ENCODE measurements at places on chromosomes 7 and 10.

- no peak for DNase-seq
Observed at GRCh38 chr7:158809596-158809995, 19.7 kb downstream of the ESYT2 start.

GRCh38 chr10:86064931-86065662, 301.5 kb downstream of the GRID1 start:
- no peak for DNase-seq

GRCh38 chr7:100819586-100819985, 7.7 kb downstream of the EPHB4 start:
- DNase-seq = no peak

DNA sequence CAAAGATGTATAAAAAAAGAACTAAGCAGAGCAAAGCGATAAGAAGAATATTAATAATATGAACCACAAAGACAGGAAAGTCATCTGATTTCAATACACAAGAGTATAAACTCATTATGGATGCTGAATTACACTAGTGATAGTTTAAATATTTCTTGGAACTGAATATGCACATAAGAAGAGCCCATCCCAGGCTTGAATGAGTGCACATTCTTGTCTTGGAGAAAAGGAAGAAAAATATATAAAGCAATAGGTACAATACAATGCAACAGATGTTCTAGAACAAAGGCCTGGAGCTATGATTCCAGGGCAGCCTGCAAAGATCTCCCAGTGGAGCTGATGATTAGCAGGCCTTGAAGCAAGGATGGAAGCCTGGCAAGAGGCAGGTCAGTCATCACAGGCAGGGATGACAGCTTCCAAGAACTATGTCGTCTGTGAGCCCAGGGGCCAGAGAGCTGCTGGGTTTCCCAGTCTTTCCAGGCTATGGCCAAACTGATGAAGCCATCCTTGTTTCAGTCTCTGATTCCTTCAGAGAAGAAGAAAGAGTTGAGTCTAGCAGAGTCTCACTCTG, 277.6 kb downstream of the KCNMA1 start:
- no peak for DNase-seq

DNA sequence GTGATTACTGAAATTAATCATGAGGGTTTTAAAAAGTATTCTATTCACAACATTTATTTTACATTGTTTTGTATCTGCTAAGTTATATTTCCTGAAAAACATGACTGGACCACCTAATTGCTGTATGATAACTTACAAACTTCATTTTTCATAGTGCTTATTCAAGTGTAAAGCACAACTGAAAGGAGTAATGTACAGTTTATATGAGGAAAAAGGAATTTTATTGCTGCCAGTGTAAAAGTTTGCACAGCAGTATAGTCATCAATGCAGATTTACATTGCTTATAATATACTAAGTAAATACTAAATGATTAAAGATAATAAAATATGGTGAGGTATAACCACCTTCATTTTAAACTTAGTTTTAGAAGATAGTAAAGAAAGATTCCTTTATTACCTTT, 4.0 kb downstream of the PTEN start:
- no peak for DNase-seq

DNA sequence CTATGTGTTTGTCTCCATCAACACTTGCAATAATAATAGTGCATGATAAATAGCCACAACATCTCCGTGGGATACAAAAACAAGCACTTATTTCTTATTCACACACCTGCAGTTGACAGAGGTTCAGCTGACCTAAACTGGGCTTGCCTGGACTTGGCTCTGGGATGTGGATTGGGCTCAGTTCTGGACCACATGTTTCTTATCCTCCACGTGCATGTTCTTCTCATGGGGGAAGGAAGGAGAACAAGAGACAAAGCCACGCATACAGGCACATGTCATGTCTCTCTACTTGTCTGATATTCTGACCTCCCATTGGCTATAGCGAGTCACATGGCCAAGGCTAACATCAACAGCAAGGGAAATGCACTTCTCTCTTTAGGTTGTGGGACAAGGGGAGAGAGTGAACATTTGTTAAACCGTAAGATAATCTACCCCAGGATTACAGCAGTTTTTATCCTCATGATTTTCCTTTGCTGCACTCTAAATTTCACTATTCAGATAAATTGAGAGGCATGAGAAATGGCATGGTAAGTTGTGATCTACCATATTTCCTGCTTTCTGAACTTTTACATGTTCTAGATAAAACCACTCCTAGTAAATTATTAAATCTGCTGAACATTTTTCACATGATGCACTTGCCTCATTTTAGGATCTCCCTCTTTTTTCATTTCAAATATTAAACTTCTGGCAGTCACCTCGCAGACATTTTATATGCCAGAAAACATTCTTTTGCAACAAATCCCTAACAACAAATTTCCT, 33.7 kb downstream of the CFAP58 start:
- no peak for DNase-seq

GRCh38 chr10:17838080-17838648, 29.0 kb downstream of the MRC1 start:
- no peak for DNase-seq

GRCh38 chr7:81583090-81583489, 186.8 kb downstream of the HGF start:
- DNase-seq = no peak

DNA sequence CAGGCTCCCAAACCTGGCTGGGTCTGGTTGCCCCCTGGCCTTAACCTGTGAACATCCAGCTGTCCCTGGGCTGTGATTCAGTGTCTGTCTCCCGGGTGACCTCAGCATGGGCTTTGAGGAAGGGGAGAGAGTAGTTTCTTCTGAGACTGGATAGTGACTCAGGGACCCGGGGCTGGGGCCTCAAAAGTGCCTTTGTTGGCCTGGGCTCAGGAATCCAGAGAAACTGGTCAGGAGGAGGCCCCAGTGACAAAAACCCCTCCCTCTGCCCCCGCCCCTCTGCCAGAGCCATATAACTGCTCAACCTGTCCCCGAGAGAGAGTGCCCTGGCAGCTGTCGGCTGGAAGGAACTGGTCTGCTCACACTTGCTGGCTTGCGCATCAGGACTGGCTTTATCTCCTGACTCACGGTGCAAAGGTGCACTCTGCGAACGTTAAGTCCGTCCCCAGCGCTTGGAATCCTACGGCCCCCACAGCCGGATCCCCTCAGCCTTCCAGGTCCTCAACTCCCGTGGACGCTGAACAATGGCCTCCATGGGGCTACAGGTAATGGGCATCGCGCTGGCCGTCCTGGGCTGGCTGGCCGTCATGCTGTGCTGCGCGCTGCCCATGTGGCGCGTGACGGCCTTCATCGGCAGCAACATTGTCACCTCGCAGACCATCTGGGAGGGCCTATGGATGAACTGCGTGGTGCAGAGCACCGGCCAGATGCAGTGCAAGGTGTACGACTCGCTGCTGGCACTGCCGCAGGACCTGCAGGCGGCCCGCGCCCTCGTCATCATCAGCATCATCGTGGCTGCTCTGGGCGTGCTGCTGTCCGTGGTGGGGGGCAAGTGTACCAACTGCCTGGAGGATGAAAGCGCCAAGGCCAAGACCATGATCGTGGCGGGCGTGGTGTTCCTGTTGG, at the start of gene CLDN4:
CLDN4 (plus strand) TSS at position 316 of the 903 bp plus-strand sequence; CDS start at position 522, 206 bp downstream.
- no peak for DNase-seq

GRCh38 chr10:102367441-102367840, 28.1 kb upstream of the NFKB2 start:
- DNase-seq = no peak

GRCh38 chr10:35124540-35124939, 2.1 kb upstream of the CREM start:
- no peak for DNase-seq

DNA sequence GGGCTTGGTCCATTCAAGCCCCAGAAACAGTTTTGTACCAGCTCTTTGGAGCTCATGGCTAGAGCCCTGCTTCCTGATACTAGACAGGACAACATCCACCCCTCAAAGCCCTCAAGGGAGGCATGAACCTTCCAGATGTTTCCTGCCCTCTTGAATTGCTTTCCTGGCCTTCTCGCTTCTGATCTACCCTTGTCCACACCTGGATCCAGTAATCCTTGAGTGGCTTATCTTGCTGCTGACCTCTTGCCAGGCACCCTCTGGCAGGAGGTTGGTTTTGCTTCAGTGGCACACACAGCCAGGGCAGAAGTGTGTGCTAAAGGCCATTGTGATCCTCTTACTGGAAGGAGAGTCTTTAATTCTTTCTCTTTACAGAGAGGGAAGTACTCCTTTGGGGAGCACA, 495.8 kb downstream of the PLXNA4 start:
- no peak for DNase-seq

DNA sequence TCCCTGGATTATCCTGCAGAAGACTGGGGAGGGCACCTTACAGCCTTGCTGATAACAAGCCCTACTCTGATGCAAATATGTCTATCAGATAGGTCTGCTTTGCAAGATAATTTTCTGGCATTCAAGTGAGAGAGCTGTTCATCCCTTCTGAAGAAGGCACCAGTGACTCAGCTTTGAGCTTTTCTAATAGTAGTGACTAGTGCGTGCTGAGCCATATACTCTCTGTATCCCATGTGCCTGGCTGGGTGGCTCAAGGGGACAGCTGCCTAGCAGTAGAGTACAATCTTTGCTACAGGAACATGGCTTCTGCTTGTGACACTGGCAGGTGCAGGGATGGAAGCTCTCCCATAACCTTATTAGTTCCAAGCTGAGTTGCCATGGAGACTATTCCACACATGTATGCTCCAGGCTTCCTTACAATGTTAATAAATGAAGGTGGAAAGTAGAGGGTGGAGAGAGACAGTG, 35.0 kb upstream of the ABCB4 start:
- DNase-seq = no peak

GRCh38 chr7:116834815-116835504, 27.4 kb upstream of the CAPZA2 start:
- DNase-seq = no peak

- DNase-seq = no peak
Observed at GRCh38 chr7:47714669-47715607, 133.0 kb upstream of the TNS3 start.

- DNase-seq = no peak
Observed at GRCh38 chr7:101819183-101819582, 1.8 kb downstream of the CUX1 start.

GRCh38 chr10:63210611-63211196, 77.6 kb downstream of the NRBF2 start:
- no peak for DNase-seq

DNA sequence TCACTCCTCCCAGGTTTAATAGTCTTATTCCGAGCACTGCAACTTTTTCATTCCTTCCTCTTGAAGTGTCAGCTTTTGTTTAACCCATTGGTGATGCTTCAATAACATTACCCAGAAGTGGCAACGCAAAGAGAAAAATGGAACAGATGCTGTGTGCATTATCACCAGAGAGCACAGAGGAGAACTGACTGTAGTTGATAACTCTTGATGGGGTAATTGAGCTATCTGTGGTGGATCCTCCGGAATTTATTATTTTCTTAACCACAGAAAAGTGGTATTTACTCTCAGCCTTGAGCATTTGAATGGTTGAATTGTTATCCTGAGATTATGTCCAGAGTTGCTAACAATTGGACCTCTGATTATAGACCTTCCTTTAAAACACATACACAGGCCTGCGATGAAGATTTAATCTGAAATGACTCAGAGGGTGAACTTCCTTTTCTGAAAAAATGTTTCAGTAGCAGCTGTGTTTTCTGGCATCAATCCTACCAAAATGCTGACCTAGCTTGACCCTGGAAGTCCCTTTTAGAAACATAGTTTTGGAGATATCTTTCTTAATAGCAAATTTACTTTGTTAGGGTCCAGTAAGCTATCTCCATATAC, 1584.4 kb upstream of the LRRTM3 start:
- no peak for DNase-seq

DNA sequence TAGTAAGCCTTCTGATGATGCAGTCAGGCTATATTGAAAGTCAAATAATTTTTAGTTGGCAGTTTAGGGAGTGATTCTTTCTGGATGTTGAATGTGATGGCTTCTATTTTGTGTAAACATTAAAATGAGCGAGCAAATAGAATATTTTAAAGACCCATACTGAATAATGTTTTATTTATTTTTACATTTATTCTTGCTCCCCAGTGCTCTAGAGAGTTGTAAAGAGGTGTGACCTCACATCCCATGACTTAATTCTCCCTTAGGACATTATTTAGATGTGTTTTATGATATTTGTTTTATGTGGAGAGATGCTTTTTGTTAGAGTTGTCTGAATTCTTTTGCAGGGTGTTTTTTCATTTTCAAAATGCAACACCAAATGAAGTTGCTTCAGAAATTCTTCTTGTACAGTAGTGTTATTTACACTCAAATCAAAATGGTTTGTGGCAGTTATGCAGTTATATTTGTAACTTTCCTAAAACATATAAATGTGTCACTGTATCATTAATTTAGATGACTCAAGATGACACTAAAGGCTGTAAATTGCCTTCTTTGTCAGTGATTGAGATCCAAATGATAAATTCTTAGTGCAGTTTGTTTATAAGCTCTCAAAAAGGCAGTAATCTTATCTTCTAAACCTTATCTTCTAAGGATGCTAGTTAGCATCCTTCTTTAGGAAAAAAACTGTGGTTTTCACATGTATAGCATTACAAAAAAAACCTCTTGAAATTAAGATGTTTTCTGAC, 12.4 kb downstream of the UMAD1 start:
- no peak for DNase-seq

DNA sequence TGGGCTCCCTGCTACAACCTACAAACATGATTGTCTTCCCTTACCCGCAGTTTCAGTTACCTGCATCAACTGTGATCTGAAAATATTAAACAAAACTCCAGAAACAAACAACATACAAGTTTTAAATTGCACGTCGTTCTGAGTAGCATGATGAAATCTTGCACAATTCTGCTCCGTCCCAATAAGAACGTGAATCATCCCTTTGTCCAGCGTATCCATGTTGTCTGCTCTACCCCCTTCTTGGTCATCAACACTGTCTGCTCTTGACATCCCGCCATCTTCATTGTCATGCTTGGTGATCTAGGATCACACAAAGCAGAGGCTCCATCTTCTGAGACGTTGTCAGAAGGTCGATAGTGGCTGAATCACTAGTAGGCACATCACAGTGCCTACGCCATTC, 53.9 kb downstream of the ACADSB start:
- no peak for DNase-seq
